ENCODE measurements at places on chromosomes 12 and 14. TPM values are rescaled to one million over a fixed set of nuclear protein-coding genes. Genes with fewer than 3 reads are reported as not detected.

Gene PRH2
- polyA plus RNA-seq = 0.14 TPM

Gene ABCD2
- 0.14 TPM for polyA plus RNA-seq

Gene GALNT6
- 74.2 TPM for polyA plus RNA-seq

GRCh38 chr12:124109760-124110159, 136.7 kb downstream of the ZNF664 start:
- H3K4me3 ChIP-seq = no peak overlapping the region
- no peak overlapping the region for H3K27ac ChIP-seq
- DNase-seq = peak; percentile 17
- H3K27me3 ChIP-seq = no peaks in the 10 kb centered on the region
- H3K36me3 ChIP-seq = no peaks in the 10 kb centered on the region

DNA sequence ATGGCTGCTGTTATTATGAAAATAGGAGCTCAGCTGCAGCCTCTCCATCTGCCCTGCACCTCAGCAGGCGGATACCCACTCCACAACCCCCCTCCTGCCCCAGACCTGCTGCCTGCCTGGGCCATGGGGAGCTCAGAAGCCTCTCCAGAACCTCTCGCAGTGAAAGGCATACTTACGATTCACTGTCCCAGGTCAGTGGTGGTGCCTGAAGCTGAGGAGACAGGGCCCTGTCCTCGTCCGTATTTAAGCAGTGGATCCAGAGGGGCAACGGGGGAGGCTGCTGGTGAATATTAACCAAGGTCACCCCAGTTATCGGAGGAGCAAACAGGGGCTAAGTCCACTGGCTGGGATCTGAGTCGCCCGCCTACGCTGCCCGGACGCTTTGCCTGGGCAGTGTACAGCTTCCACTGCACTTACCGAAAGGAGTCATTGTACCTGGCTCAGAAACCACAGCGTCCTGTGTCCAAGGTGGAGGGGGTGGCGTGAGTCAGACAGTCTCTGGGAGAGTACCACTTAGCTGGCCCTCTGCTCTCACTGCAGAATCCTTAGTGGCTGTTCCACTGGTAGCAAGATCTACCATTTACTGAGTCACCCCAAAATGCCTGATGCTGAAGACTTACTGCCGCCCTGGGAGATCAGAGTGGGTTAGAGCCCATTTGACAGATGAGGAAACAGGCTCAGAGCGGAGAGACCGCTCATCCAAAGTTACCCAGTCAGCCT, at the start of gene SERPINA1:
Gene SERPINA1 (minus strand): TSS at position 219 of the 720 bp plus-strand sequence. CDS start 5,365 bp downstream, outside the sequence.
- DNase-seq = no peak
- H3K4me1 ChIP-seq = no peaks in the 10 kb centered on the region
- H3K4me3 ChIP-seq = no peak within 1 kb of the TSS
- H3K36me3 ChIP-seq = no peaks in the 10 kb centered on the region

DNA sequence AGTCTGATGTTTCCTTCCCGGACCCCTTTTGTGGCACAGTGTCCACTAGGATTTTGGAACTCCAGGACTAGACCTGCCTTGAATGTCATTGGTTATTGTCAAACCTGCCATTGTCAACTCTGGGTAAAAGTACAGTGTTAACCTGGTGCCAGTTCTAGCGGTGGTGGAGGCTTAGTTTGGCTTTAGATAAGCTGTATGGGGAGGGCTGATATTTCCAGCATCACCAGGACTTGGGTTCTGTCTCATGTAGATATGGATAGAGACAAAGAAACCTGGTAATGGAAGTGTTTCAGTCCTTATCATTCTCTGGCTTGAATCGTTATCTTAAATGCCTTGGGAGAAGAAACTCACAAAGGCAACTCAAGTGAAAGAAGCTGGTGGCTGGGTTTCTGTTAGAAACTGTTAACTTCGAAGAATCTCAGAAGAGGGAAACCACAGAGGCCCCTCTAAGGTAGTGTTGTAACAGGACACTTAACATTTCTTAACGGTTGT, 10.6 kb downstream of the CHST11 start:
- no peak overlapping the region for H3K27ac ChIP-seq
- no peaks in the 10 kb centered on the region for H3K4me1 ChIP-seq
- H3K36me3 ChIP-seq = no peaks in the 10 kb centered on the region
- no peak overlapping the region for H3K4me3 ChIP-seq

GRCh38 chr12:23921099-23921856, 28.2 kb downstream of the SOX5 start:
- peaks cover 3% of the 10 kb centered on the region for H3K4me1 ChIP-seq
- DNase-seq = peak; percentile 5
- no peak overlapping the region for H3K4me3 ChIP-seq
- H3K27me3 ChIP-seq = no peaks in the 10 kb centered on the region

- no peak overlapping the region for H3K27ac ChIP-seq
- no peaks in the 10 kb centered on the region for H3K36me3 ChIP-seq
- no peaks in the 10 kb centered on the region for H3K4me1 ChIP-seq
These were observed 51.1 kb upstream of the SLC8A3 start for GRCh38 chr14:70239802-70240201.

DNA sequence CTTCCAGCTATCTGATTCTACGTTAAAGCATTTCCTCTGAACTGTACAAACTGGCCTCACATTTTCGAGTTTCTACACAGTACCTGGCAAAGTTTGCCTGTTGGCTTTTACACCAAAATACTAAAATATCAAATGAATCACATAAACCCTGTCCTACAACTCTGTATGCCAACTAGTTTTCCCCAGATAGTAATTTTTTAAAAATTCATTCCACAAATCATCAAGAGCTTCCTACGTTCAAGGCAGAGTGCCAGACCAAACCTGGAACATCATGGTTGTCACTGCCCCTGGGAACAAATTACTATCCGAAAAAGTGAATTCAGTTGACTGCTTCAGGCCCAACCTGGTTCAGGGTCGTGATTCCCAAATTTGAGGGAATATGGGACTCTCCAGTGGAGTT, 2.1 kb downstream of the TMEM30B start:
- H3K27me3 ChIP-seq = peaks cover 26% of the 10 kb centered on the region
- no peak overlapping the region for H3K4me3 ChIP-seq
- H3K36me3 ChIP-seq = no peaks in the 10 kb centered on the region
- H3K27ac ChIP-seq = no peak overlapping the region

DNA sequence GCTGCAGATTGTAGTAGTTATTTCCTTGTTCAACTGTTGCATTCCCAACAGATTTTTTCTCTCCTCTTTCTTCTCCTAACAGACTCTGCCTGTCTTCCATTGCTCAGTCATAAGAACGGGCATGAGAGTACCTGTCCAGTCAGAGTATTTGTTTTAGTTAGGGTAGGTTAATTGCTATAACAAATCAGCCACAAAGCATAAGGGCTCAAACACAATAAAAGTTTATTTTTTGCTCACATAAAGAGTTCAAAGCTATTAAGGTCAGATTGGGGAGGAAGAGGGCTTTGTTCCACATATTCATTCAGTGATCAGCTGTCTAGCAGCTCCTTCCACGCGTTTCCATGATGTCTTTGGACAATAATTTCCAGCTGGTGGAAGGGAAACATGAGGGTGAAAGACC, 92.8 kb upstream of the PLXNC1 start:
- no peak overlapping the region for H3K27ac ChIP-seq
- no peak overlapping the region for H3K4me3 ChIP-seq
- no peaks in the 10 kb centered on the region for H3K27me3 ChIP-seq

GRCh38 chr14:99519347-99519881, 38.2 kb downstream of the CCNK start:
- H3K4me1 ChIP-seq = peaks cover 12% of the 10 kb centered on the region
- no peak for DNase-seq
- no peaks in the 10 kb centered on the region for H3K27me3 ChIP-seq
- H3K36me3 ChIP-seq = peaks cover 2% of the 10 kb centered on the region

GRCh38 chr12:68349220-68349621, 17.1 kb upstream of the MDM1 start:
- H3K27ac ChIP-seq = no peak overlapping the region
- no peak overlapping the region for H3K4me3 ChIP-seq
- DNase-seq = peak; percentile 34
- no peaks in the 10 kb centered on the region for H3K27me3 ChIP-seq
- H3K4me1 ChIP-seq = peaks cover 2% of the 10 kb centered on the region

Measured in fibroblast of lung (primary cell).